B cell (primary cell): ENCODE measurements at places on chromosomes 3 and 15. TPM values are rescaled to one million over a fixed set of nuclear protein-coding genes. Genes with fewer than 3 reads are reported as not detected.

- no peak for DNase-seq
Observed at GRCh38 chr15:37117030-37117429, 16.7 kb upstream of the MEIS2 start.

- no peak for DNase-seq
Observed at GRCh38 chr3:147712357-147712756, 303.2 kb downstream of the ZIC1 start.

DNA sequence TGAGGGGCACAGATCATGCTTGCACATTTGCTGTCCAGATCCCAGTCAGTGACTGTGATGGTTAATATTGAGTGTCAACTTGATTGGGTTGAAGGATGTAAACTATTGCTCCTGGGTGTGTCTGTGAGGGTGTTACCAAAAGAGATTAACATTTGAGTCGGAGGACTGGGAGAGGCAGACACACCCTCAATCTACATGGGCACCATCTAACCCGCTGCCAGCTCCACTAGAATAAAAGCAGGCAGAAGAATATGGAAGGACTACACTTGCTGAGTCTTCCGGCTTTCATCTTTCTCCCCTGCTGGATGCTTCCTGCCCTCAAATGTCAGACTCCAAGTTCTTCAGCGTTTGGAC is 5.1 kb downstream of the GP9 start:
- DNase-seq: no peak

DNA sequence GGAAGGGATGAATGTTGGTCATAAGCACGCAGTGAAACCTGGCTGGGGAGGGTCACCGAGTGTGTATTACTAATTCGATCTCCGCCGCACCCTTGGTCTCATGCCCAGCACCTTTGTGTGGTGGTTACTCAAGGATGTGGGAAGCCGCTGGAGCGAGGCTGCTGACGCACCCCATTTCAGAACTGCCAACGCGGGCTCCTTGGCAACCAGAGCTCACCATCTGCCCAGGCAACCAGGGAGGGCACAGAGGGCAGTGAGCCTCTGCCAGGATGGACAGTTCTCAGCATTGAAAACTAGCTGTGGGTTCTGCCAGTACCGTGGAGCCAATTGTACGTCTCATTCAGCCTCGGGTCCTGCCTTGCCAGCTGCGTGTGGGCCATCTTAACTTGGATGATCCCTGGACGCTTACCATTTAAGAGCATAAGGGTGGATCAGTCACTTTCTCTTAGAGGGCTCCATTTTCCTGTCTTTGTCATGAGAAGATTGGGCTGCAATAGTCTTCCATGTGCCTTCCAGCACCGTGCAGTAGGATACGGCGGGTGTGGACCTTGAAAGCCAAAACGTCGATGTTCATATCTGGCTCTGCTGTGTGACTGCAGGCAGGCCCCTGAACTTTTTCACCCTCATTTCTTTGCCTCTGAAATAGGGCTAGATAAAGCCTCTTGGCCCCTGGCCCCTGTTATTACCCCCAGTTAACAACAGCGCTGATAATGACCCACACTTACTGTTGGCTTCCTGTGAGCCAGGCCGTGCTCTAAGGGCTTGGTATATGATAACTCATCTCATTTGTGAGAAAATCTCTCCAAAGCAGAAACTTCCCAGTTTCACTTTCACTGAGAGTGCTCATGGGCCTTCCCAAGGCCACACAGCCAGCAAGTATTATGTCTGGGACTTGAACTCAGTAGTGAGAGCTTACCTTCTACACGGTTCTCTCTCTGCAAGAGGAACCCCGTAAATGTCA is 238.8 kb downstream of the OPA1 start:
- DNase-seq: peak; percentile 71

GRCh38 chr3:105274536-105274935 is 92.2 kb upstream of the ALCAM start:
- no peak for DNase-seq

DNA sequence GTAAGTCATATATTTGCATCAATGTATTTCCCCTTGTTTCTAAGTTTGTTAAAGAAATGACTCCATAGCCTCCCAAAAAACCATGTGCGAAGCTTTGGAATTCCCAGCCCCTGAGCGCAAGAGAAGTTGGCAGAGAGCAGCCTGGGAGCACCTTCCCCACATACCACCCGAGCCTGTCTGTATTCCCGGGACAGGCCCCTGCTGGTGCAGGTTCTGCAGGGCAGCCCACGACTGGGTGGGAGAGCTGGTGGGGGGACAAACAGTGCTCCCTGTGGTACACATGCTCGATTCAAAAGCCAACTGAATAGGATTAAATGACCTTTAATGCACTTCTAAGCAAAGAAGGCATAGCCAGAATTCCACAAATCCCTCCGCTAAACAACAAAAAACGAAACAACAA is 74.6 kb upstream of the SNRPA1 start:
- no peak for DNase-seq

DNA sequence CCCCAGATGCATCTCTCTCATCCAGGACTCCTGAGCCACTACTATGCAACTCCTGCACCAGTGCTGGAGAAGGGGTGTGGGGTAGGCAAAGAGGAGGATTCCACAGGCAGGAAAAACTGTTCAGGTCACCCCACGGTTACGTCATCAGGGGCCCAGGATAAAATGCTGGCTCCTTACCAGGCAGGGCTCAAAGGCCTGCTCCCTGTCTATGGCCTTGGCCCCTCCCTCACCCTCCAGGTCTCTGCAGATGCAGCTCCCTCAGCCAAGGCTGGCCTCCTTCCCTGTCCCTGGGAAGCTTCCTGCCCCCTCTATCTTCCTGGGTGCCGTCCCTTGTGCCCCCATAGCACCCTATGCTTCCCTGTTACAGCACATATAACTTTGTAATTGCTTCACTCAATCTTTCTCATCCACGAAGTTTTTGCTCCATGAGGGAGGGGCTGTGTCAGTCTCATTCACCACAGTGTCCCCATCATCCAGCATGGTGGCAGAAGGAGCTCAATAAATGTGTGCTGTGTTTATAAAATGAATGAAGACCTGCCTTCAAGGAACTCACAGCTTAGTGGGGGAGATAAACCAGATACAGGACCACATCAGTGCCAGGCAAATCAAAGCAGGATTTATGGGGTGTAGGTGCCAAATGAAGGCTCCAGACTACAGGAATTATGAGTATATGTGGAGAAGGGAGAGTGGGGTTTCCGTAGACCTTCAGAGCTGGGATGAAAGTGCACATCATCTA is 18.6 kb downstream of the KBTBD13 start:
- no peak for DNase-seq

DNA sequence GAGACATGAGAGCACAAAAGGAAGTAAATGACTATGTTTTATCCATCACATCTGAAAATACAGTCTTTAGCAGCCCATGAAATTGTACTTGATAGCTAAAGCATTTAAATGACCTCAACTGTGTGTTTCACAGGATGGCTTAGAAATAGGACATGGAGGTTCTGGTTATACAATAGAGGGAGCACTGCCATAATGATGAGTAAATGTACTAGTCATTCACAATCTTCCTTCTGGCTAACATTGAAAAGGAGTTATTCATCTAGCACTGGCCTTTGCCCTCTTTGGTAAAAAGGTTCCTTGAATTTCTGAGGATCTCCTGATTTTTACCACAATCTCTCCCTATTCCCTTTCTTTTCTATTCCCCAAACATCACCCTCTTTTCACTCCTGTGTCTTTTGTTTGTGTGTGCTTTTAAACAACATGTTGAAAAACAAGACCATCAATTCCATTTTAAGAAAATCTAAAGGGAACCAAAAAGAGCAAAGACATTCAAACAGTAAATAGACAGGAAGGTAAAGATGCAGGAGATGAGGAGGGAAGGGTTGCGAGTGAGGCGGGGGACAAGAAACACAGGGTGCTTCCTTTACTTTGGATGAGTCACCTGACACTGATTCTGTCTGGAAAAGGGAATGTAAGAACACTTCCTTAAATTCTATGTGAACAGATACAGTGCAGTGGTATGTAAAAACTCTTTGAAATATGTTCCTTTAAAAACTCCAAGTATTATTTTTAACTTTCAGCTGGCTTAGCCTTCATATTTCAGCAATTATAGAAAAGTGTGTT is 619.0 kb downstream of the MECOM start:
- no peak for DNase-seq

- DNase-seq: no peak
Observed at GRCh38 chr15:67906382-67906781, 66.5 kb upstream of the RNU6-1 start.

DNA sequence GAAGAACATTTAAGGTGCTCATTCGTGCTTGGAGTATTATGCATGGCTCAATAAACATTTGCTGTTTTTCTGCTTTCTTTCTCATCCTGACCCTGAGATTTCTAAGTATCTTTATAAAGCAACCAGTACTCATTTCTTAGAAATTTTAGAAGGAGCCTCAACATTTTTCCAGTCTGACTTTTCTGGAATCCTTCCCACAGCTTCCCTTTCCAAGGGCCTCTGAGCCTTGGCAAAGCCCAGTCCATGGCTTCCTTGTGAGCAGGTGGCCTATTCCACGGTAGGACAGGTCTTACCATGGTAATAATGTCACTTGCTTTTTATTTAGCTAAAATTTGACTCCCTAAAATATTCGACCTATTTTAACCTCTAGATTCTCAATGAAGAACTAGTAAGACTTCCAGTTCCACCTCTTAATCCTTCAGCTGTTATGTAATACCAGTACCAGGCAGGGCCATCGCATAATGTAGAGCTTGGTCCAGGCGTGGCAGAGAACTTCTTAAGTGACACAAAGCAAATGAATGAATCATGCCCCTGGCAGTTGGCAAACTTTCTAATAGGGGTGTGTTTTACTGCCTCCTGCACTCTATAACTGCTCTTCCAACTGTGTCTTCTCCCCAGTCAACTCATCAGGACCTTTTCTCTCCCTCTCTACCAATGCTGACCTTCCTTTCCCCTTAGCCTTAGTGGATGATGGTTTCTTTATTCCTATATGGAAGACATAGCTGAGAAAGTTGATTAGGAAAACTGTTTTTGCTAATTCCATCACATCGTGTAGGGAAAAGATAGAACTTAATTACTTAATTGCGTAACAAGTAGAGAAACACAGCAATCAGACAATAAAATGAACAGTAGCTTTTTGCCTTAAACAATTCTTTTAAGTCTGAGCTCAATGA is 894 bp upstream of the TM4SF4 start:
- no peak for DNase-seq

- DNase-seq: no peak
Observed at GRCh38 chr3:197854596-197855343, 63.7 kb downstream of the LRCH3 start.

DNA sequence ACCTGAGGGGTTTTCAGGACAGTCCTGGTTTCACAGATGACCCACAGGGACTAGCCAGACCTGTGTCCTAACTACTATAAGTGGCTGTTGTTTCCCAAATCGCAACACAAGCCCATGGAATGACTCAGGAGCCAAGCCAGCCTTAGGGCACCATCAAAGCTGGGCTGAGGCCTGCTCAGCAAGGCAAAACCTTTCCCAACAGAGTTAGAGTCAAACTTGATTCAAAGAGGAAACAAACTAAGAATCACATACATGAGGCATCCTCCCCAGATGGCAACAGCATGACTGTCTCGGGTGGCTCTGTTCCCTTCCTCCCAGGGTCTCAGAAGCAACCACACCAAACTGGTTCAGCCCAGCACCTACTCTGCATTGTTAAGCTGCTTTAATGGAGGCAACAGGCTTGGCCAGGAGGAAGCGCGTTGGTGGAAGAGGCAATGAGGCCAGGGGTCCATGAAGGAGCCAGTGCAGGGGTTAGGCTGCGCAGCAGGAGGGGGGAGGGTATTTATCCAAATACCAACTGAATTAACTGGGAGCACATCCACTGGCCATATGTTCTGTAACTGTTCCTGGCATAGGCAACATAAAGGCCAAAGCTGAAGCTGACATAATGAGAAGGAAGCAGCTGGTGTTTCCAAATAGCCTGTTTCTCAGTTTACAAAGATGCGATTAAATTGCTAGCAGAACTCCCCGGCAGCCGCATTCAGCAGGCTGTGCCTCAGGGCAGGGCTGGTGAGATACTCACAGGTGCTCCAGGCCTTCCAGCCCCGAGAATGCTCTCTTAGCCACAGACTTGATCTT is 102.4 kb downstream of the LRIG1 start:
- DNase-seq: no peak

DNA sequence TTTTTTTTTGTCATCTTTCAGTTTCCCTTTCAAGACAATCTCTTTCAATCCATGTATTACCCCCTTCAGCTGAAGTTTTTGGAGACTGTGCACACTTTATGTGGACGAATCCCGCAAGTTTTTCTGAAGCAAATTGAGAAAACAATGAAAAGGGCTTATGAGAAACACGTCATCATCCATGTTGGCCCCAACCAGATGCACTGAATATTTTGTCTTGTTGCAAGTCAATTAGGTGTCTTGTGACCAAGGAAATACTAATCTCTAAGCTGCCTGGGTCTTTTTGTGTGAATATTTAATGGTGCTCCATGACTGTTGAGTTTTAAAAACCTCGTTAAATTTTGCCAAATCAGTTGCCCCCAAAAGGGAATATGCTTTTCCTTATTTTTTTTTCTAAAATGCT is 21.7 kb upstream of the PPP4R2 start:
- DNase-seq: no peak

GRCh38 chr15:32790352-32790999 is 72.7 kb downstream of the GREM1 start:
- DNase-seq: no peak

GRCh38 chr3:52406231-52406661 is 38.7 kb downstream of the SEMA3G start:
- no peak for DNase-seq

GRCh38 chr3:157136647-157137387 is 23.1 kb downstream of the CCNL1 start:
- DNase-seq: no peak

GRCh38 chr3:15438983-15439382 is 11.6 kb downstream of the EAF1 start:
- no peak for DNase-seq

GRCh38 chr3:115336836-115337235 is 189.7 kb upstream of the ZBTB20 start:
- no peak for DNase-seq

GRCh38 chr15:98526094-98526493 is 122.2 kb upstream of the IGF1R start:
- DNase-seq: no peak

DNA sequence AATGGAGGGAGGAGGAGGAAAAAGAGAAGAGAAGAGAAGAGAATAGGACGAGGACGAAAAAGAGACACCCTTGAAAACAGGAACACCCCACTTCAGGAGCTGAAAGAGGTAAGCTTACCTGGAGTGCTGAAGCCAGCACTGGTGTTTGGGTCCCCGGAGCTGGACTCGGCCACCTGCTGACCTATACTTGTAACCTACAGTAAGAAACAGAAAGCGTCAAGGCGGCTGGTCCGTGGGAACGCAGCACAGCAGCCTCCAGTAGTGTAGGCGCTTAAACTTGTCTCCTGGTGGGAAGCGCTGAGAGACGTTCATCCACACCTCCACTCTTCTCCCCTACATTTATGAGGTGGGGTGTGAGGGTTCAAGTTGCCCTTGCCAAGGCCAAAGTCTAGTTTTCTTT is 141.0 kb downstream of the NSMCE3 start:
- DNase-seq: no peak

The FANCD2OS gene
- total RNA-seq: not detected in 2 replicates

The HHLA2 gene
- total RNA-seq: 0.39 and 0.84 TPM in 2 replicates

The CHST2 gene
- 24.8 and 25.0 TPM in 2 replicates for total RNA-seq

The NEO1 gene
- total RNA-seq: 3.9 and 5.6 TPM in 2 replicates

The AGTR1 gene
- total RNA-seq: not detected in 2 replicates

The CRYGS gene
- total RNA-seq: 10.3 and 10.9 TPM in 2 replicates
